ENCODE measurements at places on chromosomes 2 and 18. TPM values are rescaled to one million over a fixed set of nuclear protein-coding genes. Genes with fewer than 3 reads are reported as not detected.

The UGT1A4 gene
- total RNA-seq: 0.79 TPM

The KHK gene
- 7.9 TPM for total RNA-seq

The UGT1A5 gene
- total RNA-seq: 1.2 TPM

- no peaks in the 10 kb centered on the region for H3K4me1 ChIP-seq
- DNase-seq: no peak
- H3K27me3 ChIP-seq: no peaks in the 10 kb centered on the region
- H3K36me3 ChIP-seq: no peaks in the 10 kb centered on the region
These were observed 26.9 kb upstream of the ATP9B start for GRCh38 chr18:79042276-79042675.

DNA sequence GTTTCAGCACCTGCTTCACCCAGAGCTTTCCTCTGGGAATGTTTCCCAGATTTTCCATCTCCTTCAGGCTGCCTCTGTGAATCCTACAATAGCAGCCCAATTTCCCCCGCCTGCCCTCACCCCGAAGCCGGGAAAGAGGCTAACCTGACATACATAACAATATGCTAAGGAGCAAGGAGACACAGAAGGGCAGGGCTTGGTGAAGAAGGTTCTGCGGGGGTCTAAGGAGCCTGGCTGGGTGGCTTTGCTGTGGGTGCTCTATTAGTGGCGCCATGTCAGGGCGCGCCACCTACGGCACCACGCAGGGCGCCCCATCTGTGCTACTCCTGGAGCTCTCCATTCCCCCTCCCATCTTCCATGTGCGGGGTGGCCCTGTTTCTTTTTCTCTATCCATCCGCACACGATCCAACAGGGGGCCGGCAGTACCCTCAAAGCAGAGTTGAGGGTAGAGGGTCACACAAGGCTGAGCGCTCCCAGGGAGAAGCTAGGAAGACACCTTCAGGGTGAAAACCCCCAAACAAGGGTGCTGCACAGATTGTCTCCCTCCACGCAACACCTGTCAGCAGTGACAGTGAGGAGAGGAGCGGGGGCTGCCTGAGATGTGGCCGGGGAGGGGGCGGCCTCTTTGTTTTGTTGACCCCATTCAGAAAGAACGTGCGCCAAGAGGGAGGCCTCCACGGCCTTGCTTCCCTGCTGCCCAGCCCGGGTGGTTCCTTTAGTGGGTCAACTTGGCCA lies 101.4 kb downstream of the PDCL3 start:
- H3K4me3 ChIP-seq: no peak overlapping the region
- no peak overlapping the region for H3K27ac ChIP-seq
- no peaks in the 10 kb centered on the region for H3K4me1 ChIP-seq
- H3K36me3 ChIP-seq: no peaks in the 10 kb centered on the region
- H3K27me3 ChIP-seq: no peaks in the 10 kb centered on the region

- H3K36me3 ChIP-seq: no peaks in the 10 kb centered on the region
- H3K4me1 ChIP-seq: no peaks in the 10 kb centered on the region
- no peaks in the 10 kb centered on the region for H3K27me3 ChIP-seq
- H3K27ac ChIP-seq: no peak overlapping the region
These were observed 62.1 kb downstream of the GBX2 start for GRCh38 chr2:236105955-236106607.

GRCh38 chr2:38599706-38600105 lies 3.0 kb downstream of the HNRNPLL start:
- no peak overlapping the region for H3K27ac ChIP-seq
- no peaks in the 10 kb centered on the region for H3K36me3 ChIP-seq
- no peaks in the 10 kb centered on the region for H3K27me3 ChIP-seq
- H3K4me3 ChIP-seq: no peak overlapping the region
- H3K4me1 ChIP-seq: 0 out of 2 replicates have a peak, but pooled peaks cover 5% of the 10 kb centered on the region
- DNase-seq: no peak

- no peaks in the 10 kb centered on the region for H3K27me3 ChIP-seq
- peak; percentile 68 for DNase-seq
- H3K4me1 ChIP-seq: peaks cover 5% of the 10 kb centered on the region
- no peak overlapping the region for H3K4me3 ChIP-seq
These were observed 53.4 kb upstream of the SCN1A start for GRCh38 chr2:166180951-166181812.

DNA sequence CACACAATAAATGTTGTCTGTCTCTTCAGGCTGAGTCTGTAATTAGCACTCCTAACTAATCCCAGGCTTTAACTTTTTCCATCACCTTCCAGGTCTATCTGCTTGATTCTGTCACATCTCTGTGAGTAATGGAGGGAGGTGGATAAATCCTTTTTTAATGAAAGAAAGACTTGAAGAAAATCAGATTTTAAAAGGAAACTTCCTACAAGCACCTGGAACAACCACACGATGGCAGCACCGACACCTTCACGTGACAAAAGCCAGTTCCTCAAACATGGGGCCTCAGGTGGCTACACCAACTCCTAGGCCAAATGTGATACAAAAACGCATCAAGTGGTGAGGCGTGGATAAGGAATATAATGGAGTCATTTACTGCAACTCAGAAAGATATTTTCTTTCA lies 41.8 kb downstream of the TGFBRAP1 start:
- H3K4me1 ChIP-seq: no peaks in the 10 kb centered on the region
- no peaks in the 10 kb centered on the region for H3K36me3 ChIP-seq
- H3K27me3 ChIP-seq: no peaks in the 10 kb centered on the region
- DNase-seq: no peak

DNA sequence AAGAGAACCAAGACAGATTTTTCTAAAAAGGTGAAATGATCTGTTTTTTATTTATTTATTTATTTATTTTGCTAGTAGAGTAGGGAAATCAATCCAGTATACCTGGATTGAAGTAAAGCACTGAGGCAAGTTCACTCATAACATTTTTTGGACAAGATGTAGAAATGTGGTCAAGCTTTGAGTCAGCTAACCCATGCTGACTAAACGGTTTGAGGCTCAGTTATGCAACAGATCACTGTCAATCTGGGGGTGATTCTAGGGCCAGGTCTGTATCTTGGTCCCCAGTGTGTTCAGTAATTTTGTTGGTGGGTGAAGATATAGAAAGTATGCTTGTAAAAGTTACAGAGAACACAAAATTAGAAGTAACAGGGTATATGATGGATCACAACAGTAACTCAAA lies 60.2 kb downstream of the RMDN2 start:
- DNase-seq: no peak
- no peaks in the 10 kb centered on the region for H3K4me1 ChIP-seq
- H3K27me3 ChIP-seq: no peaks in the 10 kb centered on the region
- no peak overlapping the region for H3K4me3 ChIP-seq
- no peaks in the 10 kb centered on the region for H3K36me3 ChIP-seq
- H3K27ac ChIP-seq: no peak overlapping the region

DNA sequence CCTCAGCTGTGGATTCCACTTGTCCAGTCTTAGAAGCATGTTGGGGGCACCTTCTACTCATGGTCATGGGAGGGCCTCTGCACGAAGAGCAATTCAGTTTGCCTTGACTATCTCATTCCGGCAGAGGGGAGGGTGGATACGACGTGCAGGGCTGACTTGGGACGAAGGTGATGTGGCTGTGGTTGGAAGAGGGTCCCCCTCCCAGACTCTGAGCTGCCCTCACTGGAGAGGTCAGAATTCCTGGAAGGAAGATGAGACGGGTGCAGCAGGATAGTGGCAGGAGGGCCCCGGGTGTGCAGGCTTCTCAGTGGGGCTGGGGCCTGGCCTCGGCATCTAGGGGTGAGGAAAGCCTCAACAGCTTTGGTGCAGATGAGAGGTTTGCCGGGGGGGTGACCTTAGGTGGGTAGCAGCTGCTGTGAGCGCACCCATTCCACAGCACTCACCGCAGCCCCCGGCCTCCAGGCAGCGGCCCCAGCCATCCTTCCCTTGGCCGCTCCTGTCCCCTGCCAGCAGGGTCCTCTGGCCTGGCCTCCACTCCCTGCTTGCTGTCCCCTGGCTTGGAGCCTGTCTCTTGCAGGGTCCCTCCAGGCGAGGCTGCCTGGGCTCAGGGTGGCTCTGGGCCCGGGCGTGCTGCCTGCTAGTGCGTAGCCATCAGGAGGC lies 3.2 kb downstream of the RNPEPL1 start:
- H3K4me3 ChIP-seq: no peak overlapping the region
- no peaks in the 10 kb centered on the region for H3K27me3 ChIP-seq
- peaks cover 12% of the 10 kb centered on the region for H3K4me1 ChIP-seq
- no peaks in the 10 kb centered on the region for H3K36me3 ChIP-seq

GRCh38 chr2:220309215-220309614 lies 681.8 kb downstream of the SLC4A3 start:
- H3K36me3 ChIP-seq: no peaks in the 10 kb centered on the region
- no peaks in the 10 kb centered on the region for H3K27me3 ChIP-seq
- no peak overlapping the region for H3K4me3 ChIP-seq
- no peaks in the 10 kb centered on the region for H3K4me1 ChIP-seq

GRCh38 chr2:160375037-160375436 lies 118.6 kb downstream of the RBMS1 start:
- no peaks in the 10 kb centered on the region for H3K36me3 ChIP-seq
- no peak for DNase-seq
- H3K27me3 ChIP-seq: no peaks in the 10 kb centered on the region
- no peak overlapping the region for H3K27ac ChIP-seq
- H3K4me3 ChIP-seq: no peak overlapping the region
- 0 out of 2 replicates have a peak, but pooled peaks cover 6% of the 10 kb centered on the region for H3K4me1 ChIP-seq
